Activated CD4-positive, CD25-positive, alpha-beta regulatory T cell (primary cell): ENCODE measurements at places on chromosomes 6 and 20.

GRCh38 chr6:90583179-90583835 lies 3.6 kb downstream of the MAP3K7 start:
- DNase-seq = no peak

DNA sequence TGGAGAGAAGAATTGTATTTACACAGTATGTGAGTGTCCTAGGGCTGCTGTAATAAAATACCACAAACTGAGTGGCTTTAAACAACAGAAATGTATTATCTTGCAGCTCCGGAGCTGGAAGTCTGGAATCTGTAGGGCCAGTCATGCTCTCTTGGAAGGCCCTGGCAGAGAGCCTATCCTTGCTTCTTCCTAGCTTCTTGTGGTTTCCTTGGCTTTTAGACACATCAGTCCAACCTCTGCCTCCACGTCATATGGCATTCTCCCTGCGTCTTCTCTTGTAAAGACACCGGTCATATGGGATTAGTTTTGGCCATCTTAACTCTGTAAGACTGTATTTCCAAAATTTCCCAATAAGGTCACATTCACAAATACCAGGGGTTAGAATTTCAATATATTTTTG lies 10.8 kb downstream of the FNDC1 start:
- DNase-seq = no peak

GRCh38 chr6:169990095-169991030 lies 238.9 kb downstream of the ERMARD start:
- DNase-seq = no peak

DNA sequence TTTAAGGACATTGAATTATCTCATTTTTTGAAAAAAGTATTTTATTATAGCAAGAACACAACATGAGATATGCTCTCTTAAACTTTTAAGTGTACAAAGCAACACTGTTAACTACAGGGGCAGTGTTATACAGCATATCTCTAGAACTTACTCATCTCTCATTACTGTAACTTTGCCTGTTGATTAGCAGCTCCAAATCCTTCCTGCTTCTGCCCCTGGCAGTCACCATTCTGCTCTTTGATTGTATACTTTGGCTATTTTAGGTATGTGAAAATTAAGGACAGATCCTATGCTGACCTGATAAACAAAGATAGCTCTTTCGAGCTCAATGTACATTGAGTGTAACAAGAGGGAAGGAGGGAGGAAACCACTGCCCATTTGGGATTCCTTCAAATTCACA lies 1349.8 kb upstream of the GJE1 start:
- DNase-seq = no peak

GRCh38 chr6:135383301-135383700 lies 114.2 kb downstream of the AHI1 start:
- DNase-seq = no peak

GRCh38 chr6:105940990-105941389 lies 145.1 kb upstream of the PRDM1 start:
- DNase-seq = no peak

DNA sequence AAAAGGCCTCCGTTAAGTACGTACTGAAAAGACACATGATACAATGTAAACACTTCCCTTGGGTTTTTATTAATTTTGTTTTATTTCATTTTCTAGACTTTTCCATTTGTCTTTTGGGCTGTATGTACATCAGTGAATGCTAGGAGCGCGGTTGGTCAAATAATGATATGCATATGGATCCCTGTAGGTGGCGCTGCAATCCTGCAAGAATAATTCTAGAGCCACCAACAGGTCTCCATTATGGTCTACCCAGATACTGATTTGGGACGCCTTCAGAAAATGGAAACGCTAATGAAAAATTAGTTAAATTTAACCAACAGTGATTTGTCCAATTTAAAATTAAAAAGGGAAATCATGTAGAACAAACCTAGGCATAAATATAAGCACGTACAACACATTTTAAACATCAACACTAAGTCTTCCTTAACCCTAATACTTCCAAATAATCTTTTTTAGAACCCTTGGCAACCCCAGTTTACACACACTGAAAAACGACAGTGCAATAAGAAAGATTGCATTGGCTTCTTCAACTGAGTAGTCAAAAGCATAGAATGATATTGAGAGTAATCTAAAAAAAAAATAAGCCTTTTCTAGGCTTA lies 433.5 kb downstream of the RFPL4B start:
- no peak for DNase-seq

GRCh38 chr6:5751525-5752390 lies 255.0 kb downstream of the NRN1 start:
- no peak for DNase-seq

DNA sequence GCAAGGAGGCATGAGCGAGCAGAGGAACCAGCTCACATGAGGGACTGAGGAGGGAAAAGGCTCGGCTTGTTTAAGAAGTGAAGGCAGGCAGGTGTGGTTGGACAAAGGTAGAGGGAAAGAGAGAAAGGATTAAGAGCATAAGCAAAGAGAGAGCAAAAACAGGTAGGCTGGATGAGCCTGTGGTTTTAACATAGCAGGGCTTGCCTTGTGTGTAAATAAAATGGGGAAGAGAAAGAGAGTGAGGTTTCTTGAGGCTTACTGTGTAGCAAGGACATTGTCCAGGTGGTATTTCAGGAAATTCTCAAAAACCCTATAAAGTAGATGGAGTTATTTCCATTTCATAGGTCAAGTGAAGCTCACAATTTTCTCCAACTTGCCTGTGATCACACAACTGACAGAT lies 93.9 kb upstream of the HDAC2 start:
- no peak for DNase-seq
